Fibroblast of skin of back (primary cell): ENCODE measurements at places on chromosomes 11 and 22.

DNA sequence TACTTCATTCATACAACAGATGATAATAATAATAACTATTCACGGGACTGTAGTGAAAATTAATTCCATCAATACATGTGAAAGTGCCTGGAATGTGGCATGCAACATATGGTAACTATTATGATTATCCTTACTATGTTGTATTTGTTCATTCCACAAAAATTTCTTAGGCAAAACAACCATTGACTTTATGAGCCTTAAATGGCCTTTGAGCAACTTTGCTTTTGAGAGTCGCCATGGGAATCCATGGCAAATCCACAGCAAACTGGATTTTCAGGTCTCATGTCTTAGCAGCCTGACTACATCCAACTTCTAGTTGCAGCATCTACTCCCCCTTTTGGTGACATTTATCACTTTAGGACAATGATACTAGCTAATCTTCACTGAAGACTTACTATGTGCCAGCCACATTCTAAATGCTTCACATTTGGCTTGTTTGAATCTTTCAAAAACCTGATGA is 56.8 kb downstream of the SLC1A2 start:
- DNase-seq, result peak; percentile 78

GRCh38 chr11:45150943-45151342 is 4.5 kb downstream of the PRDM11 start:
- no peak for DNase-seq

- DNase-seq, result no peak
These were observed 31.9 kb upstream of the TLCD5 start for GRCh38 chr11:120293038-120293800.

DNA sequence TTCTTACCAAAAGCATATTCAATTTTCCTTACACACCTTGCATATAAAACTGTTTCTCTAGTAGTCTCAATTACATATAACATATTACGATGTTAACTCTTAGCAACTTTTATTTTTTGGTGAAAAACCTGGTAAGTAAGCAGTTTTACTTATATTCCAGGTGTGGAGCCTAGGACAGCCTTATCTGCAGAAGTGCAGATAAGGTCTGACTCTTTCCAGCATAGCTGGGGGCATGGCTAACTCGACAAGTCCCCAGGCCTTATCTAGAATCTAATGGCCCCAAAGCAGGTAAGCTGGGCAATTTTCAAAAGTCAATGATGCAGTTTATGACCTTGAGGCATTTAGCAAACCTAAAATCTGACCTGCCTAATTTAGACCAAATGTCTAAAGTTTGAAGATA is 4.2 kb upstream of the C1QTNF6 start:
- DNase-seq, result no peak

DNA sequence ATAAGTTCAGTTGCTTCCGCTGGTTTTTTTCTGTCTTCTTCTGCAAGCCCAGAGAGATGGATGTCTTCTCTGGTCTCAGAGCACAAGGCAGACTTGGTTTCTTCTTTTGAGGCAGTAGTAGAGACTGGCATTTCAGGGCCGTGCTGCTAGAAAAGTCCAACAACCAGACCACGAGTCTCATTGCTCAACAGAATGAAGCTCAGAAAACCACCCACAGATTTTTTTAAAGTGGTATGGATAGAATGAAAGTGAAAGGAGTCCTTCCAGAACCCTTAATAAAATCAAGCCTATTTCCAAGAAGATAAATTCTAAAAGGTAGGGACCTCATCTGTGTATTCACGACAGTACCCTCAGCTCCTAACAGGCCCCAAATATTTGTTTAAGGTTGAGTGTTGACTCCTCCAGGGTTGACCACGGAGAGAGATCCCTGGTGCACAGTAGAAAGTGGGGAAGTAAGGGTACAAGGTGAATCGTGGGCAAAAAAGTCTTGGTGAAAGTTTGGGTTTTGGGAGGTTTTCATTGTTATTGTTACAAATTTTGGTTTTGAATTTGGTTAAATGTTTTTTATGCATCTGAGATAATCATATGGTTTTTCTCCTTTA is 43.6 kb upstream of the DDX6 start:
- DNase-seq, result no peak

DNA sequence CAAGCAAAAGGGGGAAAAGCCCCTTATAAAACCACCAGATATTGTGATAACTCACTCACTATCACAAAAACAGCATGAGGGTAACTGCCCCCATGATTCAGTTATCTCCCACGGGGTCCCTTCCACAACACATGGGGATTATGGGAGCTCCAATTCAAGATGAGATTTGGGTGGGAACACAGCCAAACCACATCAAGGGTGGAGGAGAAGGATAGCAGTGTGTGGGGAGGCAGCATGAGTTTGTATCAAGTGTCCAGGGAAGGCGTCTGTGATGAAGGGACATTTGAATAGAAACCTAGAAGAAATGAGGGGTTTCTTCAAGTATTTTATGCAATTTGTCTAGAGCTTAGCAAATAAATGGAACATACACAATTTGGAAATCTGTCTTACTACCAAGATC is 98.2 kb downstream of the SLC1A2 start:
- no peak for DNase-seq

DNA sequence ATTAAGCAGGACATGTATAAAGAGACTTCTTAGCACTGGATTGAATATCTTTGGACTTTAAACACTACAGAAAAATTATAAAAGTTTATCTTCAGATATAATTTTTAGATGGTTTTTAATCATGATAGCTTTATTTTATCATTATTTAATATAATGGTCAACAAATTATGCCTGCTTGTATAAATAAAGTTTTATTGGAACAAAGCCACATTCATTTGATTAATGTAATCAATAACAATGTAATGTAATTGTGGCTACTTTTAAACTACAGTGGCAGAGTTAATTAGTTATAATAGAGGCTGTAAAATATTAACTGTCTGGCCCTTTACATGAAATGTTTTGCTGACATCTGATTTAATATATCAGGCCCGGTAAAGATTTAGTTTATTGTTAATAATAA is 70.0 kb downstream of the STIM1 start:
- no peak for DNase-seq

- DNase-seq, result no peak
These were observed 104.3 kb upstream of the LDLRAD3 start for GRCh38 chr11:35839368-35840161.

GRCh38 chr22:31036671-31037550 is 44.2 kb upstream of the SMTN start:
- DNase-seq, result peak; percentile 73

DNA sequence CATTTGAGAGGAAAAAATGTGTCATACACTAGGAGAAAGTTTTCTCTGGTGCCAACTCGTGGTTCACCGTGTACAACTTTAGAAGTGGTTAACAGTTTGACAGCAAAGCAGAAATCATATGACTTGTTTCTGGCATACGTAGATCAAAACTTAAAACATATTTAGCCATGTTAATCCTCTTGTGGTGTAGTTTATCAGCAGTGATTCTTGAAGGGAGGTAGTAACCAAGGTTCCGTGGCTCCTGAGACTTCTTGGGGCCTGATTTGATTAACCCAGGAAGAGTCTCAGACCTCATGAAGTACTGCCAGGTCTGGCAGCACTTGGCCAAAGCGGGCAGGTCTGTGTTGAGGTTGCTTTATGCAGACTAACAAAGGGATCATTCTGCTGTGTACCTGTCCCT is 40.5 kb downstream of the SREBF2 start:
- DNase-seq, result no peak

DNA sequence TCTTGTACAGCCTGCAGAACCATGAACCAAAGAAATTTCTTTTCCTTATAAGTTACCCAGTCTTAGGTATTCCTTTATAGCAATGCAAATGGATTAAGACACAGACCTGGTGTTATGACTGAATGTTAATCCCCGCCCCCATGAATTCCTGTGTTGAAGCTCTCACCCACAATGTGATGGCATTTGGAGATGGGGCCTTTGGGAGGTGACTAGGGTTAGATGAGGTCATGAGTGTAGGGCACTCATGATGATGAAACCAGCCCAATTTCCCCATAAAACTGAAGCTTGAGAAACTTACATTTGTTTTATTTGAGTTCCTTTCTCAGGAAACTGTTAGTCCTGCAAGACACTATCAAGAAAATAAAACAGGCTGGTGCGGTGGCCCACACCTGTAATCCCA is 115.8 kb upstream of the THY1 start:
- peak; percentile 5 for DNase-seq

DNA sequence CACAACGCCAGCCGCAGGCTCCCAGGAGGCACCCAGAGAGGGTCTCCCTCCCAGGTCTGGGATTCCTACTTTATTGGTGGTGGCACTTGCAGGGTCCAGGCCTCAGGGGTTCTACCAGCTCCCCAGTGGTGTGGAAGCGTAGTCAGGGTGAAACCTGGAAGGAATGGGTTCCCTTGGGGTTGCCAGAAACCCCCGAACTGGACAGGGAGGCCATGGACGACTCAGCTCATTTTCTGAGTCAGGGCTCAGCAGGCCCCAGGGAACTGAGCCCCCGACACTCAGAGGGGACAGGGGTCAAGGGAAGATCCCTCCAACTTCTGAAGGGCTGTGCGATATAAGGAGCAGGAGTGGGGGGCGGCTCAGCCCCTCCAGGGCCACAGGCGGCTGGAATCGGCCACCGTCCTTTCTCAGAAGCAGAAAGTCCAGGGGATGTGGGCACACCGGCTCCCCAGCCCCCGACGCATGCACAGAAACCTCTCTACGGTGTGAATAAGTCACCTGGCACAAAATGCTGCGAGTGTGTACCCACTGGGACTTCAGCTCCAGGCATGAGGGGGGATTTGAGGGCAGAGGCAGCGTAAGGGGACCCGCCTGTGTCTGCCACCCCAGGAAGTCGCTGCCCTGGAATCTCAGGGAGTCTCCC is 25.1 kb downstream of the MRGPRG start:
- DNase-seq, result no peak

DNA sequence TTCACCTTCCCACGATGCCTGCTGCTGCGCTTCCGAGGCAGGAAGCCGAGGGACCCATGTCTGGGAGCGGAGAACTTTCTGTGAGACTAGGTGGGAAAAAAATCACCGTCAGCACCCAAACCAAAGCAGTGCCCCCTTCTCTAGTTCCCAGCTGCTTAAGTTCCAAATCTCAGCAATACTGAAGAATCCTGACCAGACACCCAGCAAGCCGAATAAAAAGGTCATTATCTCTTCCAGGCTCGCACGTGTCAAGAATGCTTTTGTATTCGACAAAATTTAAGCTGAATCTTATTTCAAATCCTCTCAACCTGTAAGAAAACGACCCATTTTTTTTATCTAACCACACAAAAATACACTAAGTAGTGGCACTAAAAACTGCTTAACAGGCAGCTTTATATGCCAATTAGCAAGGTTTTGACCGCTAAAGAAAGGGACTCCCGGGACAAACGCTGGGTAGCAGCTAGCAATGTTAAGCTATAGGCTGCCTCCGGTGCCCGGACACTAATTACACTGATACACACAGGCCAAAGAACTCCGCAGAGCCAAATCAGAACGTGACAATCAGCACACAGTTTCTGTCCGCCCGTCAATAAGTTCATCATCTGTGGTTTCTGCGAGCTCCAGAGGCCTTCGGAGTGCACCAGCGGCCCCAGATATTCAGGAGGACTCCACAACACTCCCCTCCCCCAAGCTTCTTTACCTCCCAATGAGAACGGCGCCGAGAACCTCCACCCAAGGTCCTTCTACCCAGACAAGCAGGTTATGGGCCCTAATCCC is 728 bp downstream of the RPL3 start:
- DNase-seq, result peak; percentile 46

- DNase-seq, result no peak
These were observed 38.1 kb downstream of the GNB1L start for GRCh38 chr22:19816372-19817119.

DNA sequence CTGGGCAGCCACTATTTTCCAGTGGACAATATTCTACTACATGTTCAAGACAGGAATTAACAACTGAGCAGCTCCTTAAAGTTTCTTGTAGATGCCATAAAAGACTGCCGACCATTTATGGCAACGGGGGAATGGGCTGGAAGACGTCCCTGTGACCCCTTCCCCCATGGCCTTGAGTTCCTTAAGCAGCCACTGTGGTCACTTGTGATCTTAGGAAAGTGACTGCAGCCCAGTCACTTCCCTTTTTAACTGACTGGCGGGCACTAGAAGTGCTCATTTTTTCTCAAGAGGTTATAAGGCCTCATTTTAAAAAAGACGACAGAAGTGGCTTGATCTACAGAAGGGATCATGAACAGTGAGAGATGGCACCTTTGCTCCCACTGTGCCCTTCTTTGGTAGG is 153.2 kb upstream of the NARS2 start:
- no peak for DNase-seq

- no peak for DNase-seq
These were observed 2.3 kb upstream of the DUSP8 start for GRCh38 chr11:1574238-1574932.
